Ureter (tissue), 1 donor: ENCODE measurements at places on chromosomes 3 and 15.

DNA sequence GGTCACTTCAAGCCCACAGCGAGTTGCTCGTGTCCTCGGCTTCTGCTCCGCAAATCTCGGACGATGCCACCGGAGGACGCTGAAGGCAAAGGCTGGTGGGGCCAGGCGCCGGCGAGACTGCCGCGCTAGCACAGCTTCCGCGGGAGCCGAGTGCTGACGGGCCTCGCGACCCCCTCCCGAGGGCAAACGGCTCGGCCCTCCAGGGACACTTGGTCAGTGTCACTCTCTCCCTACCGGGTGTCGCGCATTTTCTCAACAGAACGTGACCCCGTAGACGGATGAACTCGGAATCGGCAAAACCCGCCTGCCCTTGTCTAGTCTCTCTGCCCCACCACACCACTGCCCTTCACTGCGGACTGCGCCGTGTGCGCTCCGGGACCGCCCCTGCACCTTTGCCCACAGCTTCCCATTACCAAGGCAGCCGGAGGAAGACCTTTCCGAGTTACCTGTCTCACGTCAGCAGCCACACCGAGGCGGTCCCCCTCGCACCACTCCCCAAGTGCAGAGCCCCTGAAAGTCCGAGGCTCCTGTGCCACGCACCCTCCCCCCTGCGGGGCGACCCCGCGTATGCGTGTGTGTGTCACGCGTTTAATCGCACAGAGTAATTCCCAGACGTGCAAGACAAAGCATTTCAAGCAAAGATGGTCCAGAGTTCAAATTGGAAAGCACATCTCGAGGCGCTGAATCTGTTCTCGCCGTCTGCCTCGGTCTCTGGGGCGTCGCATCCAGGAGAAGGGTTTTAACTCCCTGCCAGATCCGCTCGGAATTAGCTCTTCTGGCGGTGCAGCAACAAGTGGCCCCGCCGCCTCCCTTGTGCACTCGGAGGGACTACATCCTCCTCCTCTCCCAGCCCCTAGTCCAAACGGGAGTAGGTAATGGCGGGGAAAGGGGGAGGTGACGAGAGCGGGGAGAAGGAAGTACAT lies 245.0 kb upstream of the TOPAZ1 start:
- no peak for DNase-seq

- no peak for DNase-seq
Measured at GRCh38 chr3:169818316-169818715, 5.6 kb upstream of the LRRC34 start.

DNA sequence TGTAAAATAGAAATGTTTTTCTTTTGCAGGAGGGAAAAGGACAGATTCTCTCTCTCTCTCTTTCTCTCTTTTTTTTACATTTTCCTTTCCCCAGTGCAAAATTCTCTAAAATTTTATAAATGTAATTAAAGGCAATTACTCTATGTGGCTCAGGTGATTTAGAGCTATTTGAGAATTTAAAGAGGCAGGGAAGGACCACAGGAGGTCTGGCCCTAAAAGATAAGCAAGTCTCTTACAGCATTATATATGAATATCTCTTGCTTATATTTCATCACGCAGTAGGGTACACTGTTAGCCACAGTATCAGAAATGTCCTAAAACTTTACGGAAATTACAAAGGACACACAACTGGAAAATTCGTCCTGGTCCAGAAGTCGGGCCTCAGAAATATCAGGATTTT lies 70.5 kb upstream of the PPIB start:
- DNase-seq = no peak

GRCh38 chr3:31043184-31043819 lies 148.8 kb upstream of the GADL1 start:
- no peak for DNase-seq

DNA sequence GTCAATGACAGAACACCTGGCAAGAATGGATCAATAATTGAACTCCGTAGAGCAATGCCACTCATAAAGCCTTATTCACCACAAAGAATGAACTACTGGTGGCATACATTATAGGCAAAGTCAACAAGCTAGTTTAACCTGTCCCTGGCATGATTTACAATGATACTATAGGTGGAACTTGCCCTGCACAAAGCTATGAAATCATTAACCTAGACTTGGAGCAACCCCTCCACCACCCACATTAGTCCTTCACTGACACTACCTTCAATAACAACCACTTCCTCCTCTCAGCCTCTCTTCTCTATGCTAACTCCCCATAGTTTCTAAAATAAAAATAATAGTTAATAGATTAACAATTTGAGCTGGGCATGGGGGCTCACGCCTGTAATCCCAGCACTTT lies 54.4 kb downstream of the ACAP2 start:
- no peak for DNase-seq

GRCh38 chr3:156535162-156535627 lies 19.7 kb downstream of the SSR3 start:
- DNase-seq = peak; percentile 64

GRCh38 chr3:4721511-4721911 lies 228.4 kb downstream of the ITPR1 start:
- no peak for DNase-seq

- no peak for DNase-seq
Measured at GRCh38 chr15:63040509-63040908, 2.0 kb upstream of the TPM1 start.

GRCh38 chr15:86744198-86744780 lies 664.6 kb downstream of the AGBL1 start:
- no peak for DNase-seq

DNA sequence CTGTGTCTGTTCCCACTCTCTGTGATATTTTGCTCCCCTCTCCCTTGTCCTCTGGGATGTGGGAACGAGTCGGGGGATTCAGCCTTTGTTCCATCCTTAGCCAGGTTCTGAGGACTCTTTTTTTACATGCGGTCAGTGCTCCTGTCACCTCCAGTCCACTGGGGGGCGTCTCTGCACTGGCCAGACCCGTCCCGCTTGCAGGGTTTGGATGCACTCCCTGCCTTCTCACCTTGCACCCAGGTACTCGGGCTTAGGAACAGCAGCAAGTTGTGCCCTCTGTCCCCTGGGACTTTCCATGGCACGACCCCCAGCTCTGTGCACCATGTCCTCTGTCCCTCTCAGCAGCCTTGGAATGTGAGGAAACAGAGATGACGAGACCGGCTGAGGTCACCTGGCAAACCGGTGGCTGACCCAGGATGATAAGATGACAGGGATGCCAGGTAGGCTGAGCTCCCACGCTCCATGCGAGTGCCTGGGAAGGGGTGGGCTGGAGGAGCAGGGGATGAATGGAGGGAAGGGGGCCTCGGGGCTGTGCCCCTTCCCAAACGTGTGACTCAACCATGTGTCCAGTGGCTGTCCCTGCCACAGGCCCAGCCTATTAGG lies 27.3 kb upstream of the FGD5 start:
- DNase-seq = peak; percentile 65

DNA sequence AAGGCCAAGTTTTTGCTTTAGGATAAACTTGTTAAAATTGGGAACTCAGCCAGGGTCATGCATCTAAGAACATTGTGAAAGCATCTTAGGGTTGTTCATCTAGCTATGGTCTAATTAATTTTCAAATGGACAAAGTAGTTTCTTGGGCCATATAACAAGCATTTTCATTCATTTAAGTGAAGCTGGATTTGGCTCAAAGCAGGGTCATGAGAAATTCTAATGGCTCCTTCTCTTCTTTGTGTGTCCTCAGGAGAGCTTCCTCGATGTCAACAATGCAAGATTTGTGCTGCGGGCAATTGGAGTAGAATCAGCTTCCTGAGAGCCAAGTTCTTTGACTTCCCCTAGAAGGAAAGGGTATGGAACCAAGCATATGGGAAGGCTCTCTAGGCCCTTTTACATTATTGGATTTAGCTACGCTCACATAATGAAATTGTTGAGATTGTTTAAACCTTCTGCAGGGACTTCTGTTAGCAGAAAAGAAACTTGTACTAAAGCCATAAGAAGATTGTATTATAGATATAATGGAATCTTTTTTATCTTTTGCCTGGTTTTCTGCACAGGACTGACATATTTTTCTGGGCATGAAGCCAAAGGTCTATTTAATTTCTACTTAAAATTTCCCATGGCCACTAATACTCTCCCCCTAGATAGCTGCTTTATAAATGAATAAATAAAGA lies 1.8 kb upstream of the SAMMSON start:
- DNase-seq = no peak

- DNase-seq = no peak
Measured at GRCh38 chr3:188104050-188104449, 49.9 kb upstream of the LPP start.

DNA sequence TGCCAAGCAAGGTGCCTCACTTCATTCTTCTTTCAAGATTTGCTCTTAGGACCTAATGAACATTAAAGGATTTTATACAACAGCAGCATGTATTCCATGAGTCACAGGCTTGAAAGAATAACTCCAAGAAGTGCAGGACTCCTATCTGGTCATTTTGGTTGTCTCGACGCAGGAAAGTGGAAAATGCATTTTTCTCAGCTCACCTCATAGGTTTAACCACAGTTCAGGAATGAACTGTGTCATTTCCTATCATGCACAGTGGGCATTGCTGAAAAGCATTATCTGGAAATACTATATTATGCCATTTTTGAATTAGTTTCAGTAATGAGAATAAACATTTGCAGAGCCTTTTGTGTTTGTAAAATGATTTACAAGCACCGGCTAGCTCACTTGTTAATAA lies 98.7 kb upstream of the BFSP2 start:
- DNase-seq = no peak

GRCh38 chr3:40465111-40465407 lies 7.9 kb downstream of the RPL14 start:
- DNase-seq = no peak

- no peak for DNase-seq
Measured at GRCh38 chr15:62785881-62786828, 256.4 kb upstream of the TPM1 start.

- no peak for DNase-seq
Measured at GRCh38 chr15:78875107-78875914, 2.6 kb downstream of the MORF4L1 start.

- DNase-seq = no peak
Measured at GRCh38 chr3:186401556-186401955, 39.5 kb upstream of the DGKG start.

DNA sequence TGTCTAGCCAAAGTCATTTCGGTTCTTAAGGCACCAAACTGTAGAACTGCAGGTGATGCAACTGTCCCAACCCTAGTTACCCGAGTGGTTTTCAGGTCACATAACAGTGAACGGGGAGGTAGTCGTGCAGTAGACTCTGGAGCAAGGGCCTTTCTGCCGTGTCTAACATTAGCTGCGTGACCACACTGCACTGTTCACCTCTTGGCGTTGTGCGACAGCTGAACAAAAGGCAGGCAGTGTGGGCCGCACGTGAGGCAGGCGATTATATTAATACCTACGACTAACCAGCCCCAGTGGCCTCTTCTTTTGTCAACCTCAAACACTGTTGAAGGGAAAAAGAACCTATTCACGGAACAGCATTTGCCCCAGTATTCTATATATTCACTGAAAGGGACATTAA lies 2.8 kb downstream of the LRRN1 start:
- DNase-seq = no peak

DNA sequence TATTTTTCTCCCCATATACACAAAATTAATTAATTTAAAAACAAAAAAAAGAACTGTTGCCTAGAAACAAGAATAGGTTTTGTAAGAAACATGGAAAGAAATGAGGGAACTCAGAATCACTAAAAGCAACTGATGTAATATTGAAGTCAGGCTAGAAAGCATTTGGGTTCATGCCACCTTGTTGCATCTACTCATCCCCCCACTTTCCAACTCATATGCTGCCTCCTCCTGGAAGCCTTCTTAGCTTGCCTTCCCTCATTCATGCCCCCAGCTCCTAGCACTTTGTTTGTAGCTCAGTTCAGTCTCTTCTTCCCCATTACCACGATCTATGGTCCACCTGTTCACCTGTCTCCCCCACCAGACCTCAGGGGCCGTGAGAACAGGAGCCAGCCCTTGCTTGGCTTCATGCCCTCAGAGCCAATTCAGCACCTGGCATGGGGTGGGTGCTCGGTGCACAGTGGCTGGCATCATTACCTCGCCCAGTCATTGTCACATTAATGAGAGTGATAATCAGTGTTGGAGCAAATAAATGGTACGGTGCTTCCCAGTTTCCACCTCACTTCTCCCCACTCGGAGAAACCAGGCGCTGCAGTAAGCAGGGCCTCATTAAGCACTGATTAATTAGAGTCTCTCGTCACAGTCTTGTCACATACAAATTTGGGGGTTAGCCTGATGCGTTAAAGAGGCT lies 62.4 kb upstream of the SLC6A1 start:
- no peak for DNase-seq

- DNase-seq = no peak
Measured at GRCh38 chr3:128077202-128077624, 25.0 kb downstream of the SEC61A1 start.

DNA sequence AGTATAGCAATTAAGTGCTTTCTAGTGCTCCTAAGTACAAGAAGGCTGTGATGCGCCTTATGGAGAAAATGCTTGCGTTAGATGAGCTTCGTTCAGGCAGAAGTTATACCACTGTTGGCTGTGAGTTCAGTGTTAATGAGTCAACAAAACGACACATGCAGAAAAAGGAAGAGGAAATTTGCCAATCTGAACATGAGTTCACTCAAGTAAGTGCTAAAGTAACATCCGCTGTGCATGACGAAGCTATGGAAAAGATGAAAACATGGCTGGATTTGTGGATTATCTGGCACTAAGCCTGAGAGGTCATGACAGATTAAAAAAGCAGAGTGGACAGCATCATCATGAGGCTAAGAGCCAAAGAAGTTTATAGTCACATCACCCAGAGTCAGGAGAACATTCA lies 36.9 kb downstream of the SH3BP5 start:
- no peak for DNase-seq

- DNase-seq = no peak
Measured at GRCh38 chr3:189529889-189530471, 101.2 kb upstream of the TP63 start.

DNA sequence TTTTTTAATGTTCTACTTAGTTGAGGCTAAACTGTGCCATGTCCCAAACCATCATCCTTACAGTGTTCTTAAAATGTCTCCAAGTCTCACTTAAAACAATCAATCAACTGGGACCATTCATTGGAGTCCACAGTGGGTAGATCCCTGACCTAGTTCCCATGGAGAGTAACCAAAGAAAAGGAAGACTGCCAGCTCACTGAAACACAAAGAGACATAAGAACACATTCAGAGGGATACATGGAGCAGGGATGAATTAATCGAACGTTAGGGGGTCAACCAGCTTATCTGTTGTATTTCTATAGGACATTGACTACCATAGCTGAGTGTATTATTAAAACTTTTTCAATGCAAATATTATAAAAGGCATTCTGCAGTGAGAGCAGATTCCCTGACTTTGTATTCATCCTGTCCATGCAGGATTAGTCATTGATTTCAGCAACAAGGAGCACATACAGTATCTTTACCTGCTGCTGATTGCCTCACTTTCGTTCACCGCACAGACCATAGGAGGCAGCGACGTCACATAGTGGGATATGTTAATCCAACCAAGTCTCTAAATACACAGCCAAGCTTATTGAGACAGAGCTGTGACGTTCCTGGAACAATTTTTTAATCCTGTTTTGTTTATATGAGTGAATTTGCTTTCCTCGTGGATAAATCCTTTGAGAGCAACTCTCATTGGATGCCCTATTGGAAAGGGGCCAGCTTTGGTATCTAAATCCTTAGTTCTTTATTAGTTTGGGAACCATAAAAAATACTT lies 364.9 kb upstream of the RBMS3 start:
- no peak for DNase-seq
